ENCODE measurements at places on chromosomes 6 and 20.

DNA sequence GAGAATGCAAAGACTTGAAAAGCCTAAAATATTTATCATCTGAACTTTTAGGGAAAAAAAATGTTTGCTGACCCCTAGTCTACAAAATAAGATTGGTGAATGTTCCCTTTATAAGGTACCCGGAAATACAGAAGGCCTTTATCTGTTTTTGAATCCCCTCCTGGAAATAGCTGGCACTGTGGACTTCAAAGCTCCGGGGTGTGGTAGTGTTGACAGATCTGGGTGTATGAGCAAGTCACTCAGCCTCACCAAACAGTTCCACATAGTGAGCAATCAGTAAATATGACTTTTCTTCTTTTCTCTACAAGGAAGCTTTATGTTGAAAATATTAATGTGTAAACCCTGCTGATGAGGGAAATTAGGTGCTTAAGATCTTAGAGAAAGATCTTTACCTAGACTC lies 29.2 kb upstream of the HTR1B start:
- DNase-seq = no peak

- no peak for DNase-seq
Measured at GRCh38 chr6:166672624-166673206, 45.7 kb upstream of the RPS6KA2 start.

DNA sequence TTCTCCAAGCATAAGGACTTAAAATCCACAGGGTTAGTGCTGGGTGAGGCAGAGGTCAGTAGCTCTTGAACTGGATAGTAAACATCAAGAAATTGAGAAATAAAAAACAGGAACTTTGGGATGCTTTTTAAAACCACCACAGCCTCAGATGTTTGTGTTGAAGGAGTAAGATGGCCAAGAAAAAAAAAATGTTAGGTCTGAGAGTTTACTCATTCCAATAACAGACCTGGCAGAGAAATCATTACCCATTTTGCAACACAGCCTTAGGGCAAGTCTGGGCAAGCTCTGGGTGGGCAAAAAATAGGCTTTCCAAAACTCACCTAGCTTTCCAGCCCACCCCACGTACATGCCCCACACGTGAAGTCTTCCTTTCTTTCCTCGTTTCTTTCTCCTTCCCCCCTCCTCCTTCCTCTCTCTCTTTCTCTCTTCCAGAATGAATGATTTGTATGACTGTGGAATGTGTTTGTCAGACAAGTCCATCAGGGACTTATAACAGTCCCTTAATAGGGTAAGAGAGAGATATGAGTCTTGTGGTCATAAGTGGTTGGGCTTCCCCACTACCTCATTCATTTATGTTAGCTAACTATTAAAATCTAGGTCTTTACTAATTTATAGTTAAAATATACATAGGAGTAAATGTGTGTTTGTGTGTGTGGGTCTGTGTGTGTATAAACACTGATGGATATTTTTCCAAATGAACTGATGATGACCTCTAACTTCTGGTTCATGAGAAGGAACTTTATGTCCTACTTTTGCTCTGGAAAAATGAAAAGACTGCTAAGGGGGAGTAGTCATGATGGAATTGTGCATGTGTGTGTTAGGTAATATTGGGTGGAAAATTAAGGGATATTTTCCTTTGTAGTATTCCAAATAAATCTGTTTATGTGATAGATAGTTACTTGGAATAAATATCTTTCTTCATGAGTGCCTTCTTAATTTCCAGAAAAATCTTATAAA lies 18.0 kb upstream of the DSE start:
- no peak for DNase-seq

GRCh38 chr6:168666699-168667427 lies 225.9 kb downstream of the SMOC2 start:
- no peak for DNase-seq

- DNase-seq = no peak
Measured at GRCh38 chr6:26275663-26276062, 89.3 kb upstream of the BTN3A2 start.

- no peak for DNase-seq
Measured at GRCh38 chr6:21504790-21505189, 88.8 kb upstream of the SOX4 start.

DNA sequence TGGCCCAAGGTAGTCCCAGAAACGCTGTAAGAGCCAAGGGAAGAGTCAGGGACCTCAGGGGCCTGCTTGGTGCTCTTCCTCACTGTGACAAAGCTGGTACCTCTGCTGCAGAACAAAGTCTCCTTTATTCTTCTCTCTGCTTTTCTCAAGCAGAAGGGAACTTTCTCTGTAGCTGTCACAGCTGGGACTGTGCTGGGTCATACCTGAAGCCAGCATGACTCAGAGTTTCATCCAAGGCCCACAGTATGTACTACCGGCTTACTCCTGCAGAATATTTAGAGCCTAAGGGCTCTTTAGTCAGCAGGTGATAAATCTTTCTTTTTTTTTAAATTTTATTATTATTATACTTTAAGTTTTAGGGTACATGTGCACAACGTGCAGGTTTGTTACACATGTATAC lies 183.2 kb downstream of the TINAG start:
- no peak for DNase-seq

GRCh38 chr6:2030682-2031244 lies 214.6 kb downstream of the GMDS start:
- DNase-seq = no peak

- DNase-seq = no peak
Measured at GRCh38 chr6:168155821-168156741, 77.1 kb upstream of the FRMD1 start.

DNA sequence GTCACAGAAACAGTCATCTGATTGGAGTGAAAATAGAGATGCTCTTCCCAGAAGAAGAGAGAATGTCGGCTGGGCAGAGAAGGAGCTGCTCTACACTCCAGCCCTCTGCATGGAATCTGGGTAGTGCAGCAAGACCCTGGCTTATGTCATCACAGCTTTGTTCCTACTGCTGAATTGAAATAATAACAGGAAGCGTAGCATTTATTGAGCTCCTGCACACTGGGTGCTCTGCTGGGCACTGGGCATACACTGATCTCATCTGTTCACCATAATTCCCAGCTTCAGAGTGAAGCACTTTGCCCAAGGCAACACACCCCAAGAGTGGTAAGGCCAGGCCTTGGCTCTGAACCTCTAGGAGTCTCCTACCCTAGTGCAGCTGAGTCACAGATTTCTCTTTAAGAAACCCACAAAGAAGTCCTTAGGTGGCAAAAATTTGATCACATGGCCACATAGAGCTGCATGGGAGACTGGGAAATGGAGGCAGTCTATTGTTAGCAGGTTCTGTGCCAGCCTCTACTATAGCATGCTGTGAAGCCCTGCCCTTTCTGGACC lies 3.9 kb upstream of the SDCBP2 start:
- DNase-seq = no peak

- no peak for DNase-seq
Measured at GRCh38 chr6:28347119-28347518, 2.6 kb upstream of the ZKSCAN3 start.

DNA sequence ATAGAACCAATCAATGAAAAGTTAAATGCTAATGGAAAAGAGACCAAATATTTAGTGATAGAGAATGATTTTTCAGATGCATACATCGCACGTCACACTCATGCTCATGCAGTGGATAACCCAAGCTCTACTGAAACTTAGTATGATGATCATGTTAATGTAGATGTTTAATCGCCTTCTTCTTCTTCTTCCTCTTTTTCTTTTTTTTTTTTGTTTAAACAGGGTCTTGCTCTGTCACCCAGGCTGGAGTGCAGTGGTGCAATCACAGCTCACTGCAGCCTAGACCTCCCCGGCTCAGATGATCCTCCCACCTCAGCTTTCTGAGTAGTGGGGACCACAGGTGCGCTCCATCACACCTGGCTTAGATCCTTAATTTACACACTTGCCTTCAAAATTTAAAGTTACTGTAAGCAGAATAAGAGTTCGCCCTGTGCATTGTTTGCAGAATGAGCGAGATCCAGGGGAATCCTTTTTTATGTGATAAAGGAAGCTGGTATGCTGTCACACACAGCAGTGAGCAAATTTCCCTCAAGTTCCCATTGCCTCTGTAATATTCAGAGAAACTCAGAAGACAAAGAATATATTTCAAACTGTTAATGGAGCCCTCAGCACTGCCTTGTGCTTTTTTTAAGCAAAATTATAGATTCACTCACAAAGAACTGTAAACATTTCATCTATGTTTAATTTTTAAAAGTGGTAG lies 194.2 kb upstream of the SGK1 start:
- no peak for DNase-seq

- DNase-seq = no peak
Measured at GRCh38 chr6:156437121-156437879, 339.9 kb upstream of the ARID1B start.

DNA sequence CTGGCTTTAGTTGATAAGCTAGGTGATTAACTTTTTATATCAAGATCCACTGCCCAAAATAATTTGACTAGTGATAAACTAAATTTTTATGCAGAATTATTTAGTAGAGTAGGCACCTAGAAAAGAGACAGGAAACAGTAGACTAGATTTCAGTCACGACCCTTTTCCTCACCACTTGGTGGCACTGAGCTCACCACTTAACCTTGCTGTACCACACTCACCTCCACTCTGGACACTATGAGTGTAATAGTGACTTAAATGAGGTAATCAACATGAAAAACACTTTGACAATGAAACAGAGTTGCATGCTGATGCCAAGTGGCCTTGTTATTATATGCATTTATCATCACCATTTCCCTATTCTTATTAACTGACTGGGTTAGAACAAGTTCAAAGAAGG lies 730.4 kb downstream of the KIF16B start:
- DNase-seq = no peak

GRCh38 chr6:91142154-91142553 lies 555.3 kb upstream of the MAP3K7 start:
- DNase-seq = no peak

- DNase-seq = no peak
Measured at GRCh38 chr20:15760001-15760621, 813.1 kb downstream of the KIF16B start.

DNA sequence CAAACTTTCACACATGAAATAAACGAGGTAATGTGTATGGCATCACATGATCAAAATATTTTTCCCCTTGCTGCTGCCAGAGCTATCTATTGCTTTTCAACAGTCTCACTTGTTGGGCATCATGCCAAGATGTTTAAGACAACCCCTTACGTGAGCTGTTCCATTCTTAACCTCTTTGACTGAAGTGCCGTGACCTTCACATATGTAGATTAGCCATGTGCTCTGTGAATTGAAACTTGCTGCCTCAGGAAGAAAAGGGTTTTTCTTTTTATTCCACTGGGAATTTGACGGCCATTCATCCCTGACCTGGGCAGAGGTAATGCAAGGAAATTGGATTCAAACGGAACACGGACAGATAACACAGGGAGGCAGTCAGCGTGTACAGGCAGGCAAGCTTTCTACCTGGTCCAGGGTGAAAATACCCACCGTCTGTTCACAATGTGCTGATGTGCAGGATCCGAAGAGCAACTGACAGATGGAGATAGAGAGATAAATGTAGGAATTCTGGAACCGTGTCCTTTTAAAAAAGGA lies 14.2 kb downstream of the ARID1B start:
- DNase-seq = no peak

DNA sequence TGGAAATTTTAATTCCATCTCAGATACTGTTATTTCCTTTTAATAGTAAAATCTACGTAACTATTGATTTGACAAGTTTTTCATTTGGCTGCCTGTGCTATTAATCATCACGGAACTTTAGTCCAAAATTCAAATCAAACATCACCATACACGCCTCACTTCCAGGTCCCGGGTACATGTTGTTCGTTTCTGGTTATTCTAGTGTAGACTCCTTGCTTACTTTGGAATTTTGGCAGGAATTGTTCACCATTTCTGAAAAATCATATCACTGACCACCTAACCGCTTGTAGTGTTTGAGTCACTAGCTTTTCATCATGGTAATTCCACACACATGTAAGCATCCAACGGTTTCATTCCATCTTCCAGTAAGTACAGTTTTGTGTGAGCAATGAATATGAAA lies 98.0 kb upstream of the NHSL1 start:
- no peak for DNase-seq

GRCh38 chr6:42104804-42105125 lies 37.7 kb downstream of the C6orf132 start:
- no peak for DNase-seq

GRCh38 chr6:167210375-167211294 lies 52.9 kb upstream of the GPR31 start:
- DNase-seq = no peak

DNA sequence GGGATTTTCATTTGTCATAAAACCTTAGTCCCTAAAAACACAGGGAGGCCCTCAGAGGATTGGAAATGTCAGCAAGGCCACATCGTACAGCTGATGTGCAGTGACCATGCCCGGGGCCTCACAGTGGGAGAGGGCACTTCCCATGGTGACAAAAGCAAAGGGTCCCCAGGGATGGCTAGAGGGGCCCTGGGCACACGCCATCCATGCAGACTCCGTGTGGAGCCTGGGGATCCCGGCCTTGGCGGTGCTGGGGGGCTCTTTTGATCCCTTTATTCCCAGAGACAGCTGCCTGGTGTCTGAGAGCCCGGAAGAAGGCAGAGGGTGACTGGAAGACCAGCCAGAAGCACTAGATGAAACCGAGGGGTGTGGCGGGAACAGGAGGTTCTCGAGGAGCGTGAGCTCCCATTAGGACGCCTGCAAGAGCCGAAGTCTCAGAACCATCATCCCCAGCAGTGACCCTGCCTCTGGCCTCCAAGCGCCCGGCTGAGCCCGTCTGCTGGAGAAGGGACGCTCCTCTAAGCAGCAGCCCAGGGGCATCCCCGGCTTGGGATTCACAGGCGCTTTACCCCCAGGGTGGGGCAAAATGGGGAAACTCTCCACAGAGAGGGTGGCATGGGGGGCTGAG lies 49.1 kb upstream of the FRMD1 start:
- DNase-seq = no peak

DNA sequence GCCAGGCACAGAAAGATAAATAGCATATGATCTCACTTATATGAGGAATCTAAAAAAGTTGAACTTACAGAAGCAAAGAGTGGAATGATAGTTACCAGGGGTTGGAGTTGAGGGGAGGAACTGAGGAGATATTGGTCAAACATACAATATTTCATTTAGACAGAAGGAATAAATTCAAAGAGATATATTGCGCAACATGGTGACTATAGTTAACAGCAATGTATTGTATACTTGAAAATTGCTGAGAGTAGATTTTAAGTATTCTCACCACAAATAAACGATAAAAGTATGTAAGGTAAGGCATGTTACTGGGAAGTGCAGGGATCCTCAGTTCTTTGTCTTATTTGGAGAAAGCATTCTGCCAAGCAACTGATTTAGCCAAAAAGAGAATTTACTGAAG lies 171.9 kb downstream of the LMBRD1 start:
- no peak for DNase-seq

DNA sequence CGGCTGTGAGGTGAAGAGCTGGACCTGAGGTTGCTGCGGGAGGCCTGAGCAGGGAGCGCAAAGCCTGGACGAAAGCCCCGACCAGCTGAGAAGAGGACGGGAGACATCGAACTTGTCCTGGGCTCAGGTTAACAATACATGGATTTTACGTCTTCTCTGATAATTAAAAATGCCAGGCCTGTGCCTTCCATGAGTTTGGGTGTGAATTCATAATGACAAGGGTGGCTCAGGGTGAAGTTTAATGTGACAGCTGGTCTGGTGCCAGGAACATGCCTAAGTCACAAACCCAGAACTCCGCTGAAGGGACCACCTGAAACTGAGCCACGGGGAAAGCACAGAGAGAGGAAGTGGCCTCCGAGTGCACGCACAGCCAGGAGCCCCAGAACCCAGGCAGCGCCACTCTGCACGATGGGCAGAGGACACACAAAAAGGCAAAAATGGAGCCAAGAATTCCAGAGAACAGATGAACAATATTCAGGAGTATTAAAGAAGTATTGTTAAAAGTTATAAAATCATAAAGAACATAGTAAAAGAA lies 150.1 kb upstream of the RPS6KA2 start:
- no peak for DNase-seq

- no peak for DNase-seq
Measured at GRCh38 chr6:12083302-12083701, 71.2 kb downstream of the HIVEP1 start.

Data from stimulated activated CD4-positive, alpha-beta T cell treated with anti-CD3 and anti-CD28 coated beads, TNF-alpha, amount 100 ng/mL, for 48 hours (primary cell).